ENCODE measurements at places on chromosomes 2 and 18.

DNA sequence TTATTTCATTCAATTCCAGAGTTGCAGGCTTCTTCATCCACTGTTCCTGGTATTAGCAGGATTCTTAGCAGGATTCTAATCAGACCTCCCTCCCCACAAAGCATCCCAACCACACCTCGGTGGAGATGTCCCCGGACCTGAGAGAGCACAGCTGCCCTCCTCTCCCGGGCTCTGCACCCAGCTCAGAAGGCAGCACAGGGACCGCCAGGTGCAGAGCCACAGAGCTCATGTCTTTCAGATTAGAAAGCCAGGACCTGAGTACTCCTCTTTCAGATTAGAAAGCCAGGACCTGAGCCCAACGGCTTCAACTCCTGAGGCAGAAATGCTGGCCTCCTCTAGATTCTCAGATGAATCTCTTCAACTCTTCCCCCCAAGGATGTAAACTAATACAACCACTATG, 152.3 kb downstream of the MYO5B start:
- DNase-seq = no peak

DNA sequence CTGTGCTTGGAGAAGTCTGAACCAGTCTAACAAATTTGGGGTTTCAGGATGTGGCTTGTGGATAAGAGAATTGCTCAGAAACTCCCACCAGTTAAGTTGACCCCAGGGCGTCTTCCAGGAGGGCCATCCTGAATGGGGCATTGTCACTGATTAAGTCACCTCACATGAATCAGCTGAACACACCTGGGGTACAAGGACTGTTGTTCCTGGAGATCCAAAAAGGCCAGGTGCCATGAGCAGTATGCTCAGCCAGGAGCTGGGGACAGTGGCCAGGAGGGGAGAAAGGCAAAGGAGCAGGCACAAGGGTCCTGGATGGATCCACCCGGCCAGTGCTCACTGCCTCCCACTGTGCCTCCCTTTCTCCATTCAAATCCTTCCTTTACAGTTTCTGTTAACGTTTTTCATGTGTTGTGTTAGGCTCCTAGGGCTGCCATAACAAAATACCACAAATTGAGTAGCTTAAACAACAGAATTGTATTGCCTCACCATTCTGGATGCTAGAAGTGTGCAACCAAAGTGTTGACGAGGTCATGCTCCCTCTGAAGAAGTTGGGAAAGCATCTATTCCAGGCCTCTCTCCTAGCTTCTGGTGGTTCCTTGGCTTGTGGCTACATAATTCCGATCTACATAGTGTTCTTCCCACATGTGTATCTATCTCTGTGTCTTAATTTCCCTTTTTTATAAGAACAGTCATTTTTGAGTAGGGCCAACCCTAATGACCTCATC, 33.4 kb downstream of the TRABD2A start:
- no peak for DNase-seq

DNA sequence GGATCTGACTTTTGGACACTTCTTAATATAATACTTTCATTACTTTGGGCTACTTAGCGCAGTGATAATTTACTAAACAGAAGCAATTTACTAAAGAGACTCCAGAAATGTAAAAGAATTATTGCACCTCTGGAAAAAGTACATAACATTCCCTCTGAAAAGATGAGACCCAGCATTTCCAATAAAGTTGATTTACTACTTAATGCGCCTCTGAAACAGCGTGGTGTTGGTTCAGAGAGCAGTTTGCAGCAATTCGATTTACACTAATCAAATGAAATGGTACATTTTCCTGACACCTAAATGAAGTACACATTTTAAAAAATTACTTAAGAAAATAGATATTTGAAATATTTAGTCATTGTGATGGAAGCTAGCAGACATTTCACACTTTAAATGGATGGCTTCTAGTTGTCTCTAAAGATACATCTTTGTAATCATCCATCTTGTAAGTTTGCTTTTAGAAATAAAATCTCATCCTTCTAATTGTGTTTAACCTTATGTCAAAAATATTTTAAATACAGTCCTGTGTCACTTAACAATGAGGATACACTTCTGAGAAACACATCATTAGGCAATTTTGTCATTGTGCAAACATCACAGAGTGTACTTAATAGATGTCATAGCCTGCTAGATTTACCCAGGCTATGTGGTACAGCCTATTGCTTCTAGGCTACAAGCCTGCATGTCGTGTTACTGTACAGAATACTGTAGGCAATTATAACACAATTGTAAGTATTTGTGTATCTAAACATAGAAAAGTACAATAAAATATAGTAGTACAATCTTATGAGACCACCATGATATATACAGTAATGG, 284.6 kb upstream of the UBE2E3 start:
- DNase-seq = no peak

DNA sequence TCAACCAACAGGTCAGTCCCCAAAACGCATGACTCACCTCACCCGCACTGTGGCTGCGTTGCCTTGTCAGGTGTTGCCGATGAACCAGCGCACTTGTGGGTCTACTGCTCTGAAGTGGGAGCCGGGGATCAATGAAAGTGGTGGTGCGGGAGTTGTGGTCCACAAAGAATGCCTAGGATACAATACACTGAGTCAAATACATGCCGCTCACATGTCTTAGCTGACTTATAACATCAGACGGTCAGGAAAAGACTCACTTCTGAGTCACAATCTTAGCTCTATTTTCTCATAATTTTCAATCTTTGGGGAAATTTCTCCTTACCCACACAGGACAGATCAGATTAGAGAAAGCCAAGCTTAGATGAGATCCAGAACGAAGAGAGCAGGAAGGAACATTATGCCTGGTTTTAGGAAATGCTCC, 107.1 kb upstream of the STK17B start:
- DNase-seq = no peak

DNA sequence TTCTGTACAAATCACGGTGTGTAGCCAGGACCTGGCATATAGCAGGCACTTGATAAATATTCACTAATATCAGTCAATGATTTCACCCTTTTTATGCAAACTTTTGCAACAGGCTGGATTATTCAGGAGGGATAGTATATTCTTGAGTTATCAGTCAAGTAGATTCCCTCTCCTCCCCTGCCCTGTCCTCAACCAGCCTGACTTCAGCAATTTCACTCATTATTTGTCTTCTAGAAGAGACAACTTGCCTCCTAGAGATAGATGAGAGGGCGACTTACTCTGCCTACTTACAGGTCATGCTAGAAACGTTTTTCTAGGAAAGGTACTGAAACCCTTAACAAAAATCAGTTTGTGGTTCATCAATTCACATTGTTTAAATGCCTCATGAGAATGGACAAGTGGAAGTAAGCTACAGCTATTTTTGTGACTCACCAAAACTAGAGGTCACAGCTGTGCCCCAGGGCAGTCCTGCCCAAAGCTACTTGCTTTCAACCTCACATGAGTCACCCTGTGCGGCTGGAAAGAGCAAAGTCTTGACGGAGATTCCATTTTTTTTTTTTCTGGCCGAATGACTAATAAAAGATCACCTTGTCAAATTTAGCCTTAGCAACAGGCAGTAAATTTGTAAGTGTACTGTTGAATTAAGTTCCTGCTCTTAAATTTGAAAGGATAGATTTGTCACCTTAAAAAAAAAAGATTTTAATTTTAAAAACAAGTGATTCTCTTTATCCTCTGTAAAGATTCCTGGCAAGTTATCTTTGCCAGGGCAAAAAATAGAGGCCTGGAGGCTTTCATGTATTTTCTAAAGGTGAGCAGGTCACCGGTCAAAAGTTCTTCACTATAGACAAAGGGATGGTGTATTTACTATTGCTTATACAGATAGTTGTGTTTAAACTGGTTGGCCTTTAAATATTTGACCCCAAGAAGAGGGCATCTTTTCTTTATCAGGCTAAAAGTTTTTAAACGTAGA, 109.0 kb upstream of the SLC35G4 start:
- peak; percentile 92 for DNase-seq

GRCh38 chr2:128474962-128475361, 156.3 kb upstream of the HS6ST1 start:
- no peak for DNase-seq

GRCh38 chr2:46985512-46985911, 69.9 kb upstream of the MCFD2 start:
- DNase-seq = no peak

DNA sequence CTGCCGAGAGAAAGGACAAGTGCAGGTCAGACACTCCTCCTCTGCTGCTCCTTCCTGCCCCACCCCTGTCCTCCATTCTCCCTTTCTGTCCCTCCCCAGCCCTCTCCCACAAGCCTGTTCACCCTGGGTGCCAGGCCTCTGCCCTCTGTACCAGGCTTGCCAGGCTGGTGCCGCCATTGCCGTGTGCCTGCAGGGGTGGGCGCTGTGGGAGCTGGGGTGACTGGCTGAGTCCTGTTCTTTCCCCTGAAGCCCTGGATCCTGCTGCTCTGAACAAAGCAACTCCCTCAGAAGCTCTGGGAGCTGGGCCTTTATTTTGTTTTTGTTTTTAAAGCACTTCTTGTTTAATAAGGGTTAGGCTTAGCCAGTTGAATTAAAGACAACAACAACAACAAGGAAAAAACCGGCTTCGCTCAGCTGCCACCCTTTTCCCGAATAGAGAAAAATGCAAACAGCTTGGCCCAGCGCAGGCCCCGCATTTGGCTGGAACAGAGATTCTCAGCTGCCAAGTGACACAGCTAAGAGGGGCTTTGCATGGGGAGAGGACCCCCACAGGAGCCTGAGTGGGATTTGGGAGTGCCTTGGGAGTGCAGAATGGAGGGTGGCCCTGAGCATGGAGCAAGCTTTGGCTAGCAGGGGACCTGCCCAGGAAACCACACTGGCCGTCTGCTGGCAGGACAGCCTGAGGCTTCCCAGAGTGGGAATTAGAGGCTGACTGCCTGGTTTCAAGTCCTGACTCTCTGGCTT, 9.1 kb downstream of the PCARE start:
- DNase-seq = no peak

DNA sequence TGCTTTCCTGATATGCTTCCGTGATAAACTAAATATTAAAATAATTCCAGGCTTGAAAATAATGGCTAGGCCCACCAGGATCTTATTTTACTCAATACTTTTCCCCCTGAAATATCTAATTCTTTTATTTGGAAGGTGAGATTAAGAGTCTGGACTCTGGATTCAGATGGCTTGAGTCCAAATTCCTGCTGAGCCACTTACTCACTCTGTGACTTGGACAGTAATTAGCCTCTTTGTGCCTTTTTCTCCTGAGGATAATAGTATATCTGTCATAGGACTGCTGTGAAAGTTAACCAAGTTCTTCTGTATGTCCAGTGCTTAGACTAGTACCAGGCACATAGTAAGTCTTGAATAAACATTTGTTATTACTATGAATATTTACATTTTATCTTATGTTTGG, 127.3 kb upstream of the ERBB4 start:
- no peak for DNase-seq

GRCh38 chr2:190532581-190532980, 1.9 kb downstream of the NEMP2 start:
- no peak for DNase-seq

- peak; percentile 67 for DNase-seq
Observed at GRCh38 chr2:237143676-237144440, 58.2 kb downstream of the COPS8 start.

GRCh38 chr18:63322908-63323634, 3.5 kb upstream of the BCL2 start:
- no peak for DNase-seq

- no peak for DNase-seq
Observed at GRCh38 chr18:58389745-58390144, 239.1 kb downstream of the ALPK2 start.

GRCh38 chr2:224608104-224608503, 22.9 kb upstream of the CUL3 start:
- DNase-seq = no peak

- no peak for DNase-seq
Observed at GRCh38 chr2:240591784-240592183, 5.2 kb downstream of the CAPN10 start.

DNA sequence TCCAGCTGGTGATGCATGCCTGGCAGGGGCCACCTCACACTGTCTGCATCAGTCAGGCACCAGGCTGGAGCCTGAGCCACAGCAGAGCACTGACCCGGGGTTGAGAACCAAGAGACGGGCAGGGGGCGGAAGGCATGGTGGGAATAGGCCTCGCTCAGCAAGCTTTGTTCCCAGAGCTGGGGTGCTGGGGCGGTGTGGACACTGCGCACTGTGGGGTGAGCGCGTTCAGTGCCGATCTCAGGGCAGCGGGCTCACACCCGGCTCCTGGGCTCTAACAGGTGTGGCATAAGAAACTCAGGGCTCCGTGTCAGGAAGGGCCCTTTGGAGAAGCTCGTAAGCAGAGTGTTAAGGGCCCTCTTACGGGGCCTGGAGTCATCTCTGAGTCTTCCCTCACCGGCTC, 15.7 kb downstream of the SH3RF3 start:
- no peak for DNase-seq

DNA sequence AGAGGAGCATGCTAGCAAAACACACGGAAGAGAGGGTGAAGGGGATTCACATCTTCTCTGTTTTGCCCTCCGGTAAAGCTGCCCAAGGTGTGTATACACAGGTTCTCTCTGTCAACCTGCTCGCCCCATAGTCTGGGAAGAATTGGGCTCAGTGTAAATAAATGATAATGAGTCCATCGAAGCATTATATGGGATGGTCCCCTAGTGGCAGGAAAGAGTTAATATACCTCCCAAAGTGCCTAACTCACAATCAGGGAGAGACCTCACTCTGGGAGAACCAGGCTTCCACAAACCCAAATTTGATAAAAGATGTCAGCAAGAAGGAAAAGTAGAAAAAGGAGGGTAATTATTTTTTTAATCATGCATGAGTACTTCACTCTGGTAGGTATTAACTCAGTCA, 262.2 kb upstream of the ZNF521 start:
- no peak for DNase-seq

DNA sequence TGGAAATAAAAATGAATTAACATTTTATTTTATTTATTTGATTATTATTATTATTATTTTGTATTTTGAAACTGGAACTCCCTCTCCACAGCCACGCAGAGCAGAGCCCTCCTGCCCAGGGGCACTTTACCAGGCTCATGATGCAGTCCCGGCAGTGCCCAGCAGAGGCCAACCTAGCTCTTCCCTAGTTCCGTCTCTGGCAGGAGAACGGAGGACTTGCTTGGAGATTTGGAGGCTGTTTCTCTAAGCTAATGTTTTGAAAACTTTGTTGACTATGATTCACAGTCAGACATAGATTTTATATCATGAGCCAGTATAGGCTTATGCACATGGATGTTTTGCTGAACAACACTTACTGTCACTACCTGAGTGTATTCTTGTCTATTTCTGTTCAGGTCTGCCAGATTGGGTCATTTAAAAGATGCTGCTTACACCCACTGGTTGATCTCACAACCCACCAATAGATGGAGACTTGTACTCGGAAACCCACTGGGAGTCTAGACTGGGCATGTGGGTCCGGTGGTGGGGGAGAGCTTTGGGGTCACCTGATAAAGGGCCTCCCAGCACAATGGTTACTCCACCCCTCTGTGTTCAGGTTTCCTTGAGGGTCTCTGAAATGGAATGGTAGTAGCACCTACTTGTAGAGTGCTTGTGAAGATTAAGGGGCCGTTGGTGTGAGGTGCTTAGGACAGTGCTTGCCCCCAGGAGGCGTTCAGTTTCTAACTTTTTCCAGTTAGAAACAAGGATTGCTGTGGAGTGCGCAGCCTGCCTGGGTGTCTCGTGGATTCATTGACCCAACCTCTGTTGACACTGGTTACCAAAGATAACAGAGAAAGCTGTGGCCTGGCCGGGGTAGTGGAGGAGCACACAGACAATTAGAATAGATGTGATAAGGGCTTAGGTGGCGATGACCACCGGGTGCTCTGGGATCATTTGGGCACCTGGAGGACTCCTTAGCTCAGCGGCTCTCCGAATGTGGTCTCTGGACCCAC, 177.3 kb downstream of the HAUS1 start:
- peak; percentile 40 for DNase-seq

GRCh38 chr18:70384181-70384790, 95.4 kb downstream of the SOCS6 start:
- DNase-seq = peak; percentile 67

GRCh38 chr2:173948198-173948597, 17.0 kb downstream of the SP3 start:
- DNase-seq = no peak
